Natural killer cell (primary cell): ENCODE measurements at places on chromosomes 11 and 22.

GRCh38 chr11:115303929-115304531 lies 200.2 kb downstream of the CADM1 start:
- no peak for DNase-seq

DNA sequence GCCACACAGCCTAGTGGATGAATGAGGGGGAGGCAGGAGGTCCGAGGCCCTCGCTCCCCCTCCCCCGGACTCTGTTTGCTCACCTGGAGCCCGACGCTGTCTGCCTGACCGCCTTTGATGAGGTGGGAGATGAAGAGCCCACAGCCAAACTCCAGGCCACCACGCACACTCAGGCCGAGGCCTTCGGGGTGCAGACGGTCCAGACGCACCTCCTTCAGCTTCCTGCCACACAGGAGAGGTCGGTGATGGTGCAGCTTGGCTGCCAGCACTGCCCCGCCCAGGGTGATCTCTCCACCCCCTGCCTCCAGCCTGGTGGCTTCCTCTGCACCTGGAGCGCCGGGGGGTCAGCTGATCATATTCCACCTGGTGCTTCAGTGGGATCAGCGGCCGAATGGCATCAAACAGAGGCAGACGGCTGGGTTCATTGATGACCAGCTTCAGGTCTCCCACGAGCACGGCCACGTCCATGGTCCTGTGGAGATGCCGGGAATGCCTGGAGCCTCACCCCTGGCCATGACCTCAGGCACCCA lies 13.1 kb downstream of the USH1C start:
- no peak for DNase-seq

- no peak for DNase-seq
Observed at GRCh38 chr11:105177658-105178057, 38.1 kb upstream of the CARD18 start.

- DNase-seq = peak; percentile 7
Observed at GRCh38 chr22:27992294-27993165, 73.5 kb upstream of the PITPNB start.

DNA sequence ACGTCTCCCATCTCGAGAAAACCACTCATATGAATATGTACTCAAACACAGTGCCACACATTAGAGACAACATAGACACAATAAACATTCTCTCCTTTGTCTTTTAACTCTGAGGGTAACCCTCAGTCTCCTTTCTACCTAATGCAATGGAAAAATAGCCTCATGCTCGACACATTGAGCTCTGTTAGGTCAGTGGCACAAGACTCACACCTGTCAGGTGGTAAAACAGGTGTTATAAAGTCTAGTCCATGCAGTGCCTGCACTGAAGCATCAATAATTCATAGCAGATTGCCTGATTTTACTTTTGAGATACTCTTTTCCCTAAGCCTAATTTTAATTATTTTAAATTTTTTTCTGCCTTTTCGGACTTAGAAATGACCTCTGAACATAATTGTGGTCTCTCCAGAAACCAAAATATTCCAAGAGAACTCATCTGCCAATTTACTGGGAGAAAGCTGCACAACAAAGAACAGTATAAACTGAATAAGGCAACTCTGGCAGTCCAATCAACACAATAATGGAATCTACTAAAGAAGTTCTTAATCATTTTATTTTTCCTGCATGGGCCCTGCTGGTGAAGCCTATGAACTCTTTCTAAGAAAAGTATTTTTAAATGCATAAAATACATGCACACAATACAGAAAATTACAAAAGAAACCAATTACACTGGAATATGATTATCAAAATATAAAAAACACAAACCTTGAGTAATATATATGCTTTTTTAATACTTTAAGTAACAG lies 9.9 kb downstream of the RDX start:
- DNase-seq = no peak

GRCh38 chr11:68673306-68673945 lies 10.9 kb upstream of the GAL start:
- DNase-seq = no peak

- no peak for DNase-seq
Observed at GRCh38 chr11:11871991-11872401, 30.2 kb downstream of the USP47 start.

- no peak for DNase-seq
Observed at GRCh38 chr11:66142370-66143263, 72.5 kb downstream of the PACS1 start.

- DNase-seq = no peak
Observed at GRCh38 chr22:44406341-44407170, 91.5 kb downstream of the RTL6 start.

DNA sequence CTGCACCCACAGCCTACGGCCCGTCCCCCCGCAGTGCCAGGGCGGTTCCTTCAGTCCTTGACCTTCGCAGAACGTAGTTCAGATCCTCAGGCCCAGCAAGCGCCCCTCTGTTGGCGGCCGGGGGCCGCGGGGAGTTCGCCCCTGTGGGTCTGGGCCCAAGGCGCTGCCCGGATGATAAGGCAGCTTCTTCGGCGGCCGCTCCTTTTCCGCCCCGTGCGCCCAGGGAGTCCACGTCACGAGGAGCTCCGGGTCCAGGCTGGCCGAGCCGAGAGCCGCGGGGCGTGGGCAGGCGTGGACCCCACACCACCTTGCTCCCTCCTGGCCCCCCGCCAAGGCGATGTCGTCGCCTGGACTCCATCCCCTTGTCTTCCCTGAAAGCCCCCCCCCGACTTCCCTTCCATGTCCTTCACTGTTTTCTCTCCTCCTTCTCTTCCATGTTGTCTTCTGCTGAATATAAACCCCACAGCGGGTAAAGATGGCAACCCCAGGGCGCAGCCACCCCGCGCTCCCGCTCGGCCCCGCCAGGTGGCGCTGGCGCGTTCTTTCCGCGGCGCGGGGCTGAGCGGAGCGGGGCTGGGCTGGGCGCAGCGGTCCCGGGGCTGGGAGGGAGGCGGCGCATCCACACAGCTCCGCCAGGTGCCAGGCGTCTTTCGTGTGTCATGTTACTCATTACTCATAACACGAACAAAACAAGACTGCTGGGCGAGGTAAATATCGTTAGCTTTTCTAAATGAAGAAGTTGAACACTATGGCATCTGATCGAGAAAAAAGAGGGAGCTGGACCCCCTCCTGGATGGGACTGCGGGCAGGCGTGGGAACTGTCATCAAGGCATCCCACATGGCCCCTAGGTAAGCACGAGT lies 321.0 kb downstream of the NTM start:
- peak; percentile 20 for DNase-seq

- DNase-seq = no peak
Observed at GRCh38 chr11:122732342-122733315, 77.1 kb downstream of the UBASH3B start.

DNA sequence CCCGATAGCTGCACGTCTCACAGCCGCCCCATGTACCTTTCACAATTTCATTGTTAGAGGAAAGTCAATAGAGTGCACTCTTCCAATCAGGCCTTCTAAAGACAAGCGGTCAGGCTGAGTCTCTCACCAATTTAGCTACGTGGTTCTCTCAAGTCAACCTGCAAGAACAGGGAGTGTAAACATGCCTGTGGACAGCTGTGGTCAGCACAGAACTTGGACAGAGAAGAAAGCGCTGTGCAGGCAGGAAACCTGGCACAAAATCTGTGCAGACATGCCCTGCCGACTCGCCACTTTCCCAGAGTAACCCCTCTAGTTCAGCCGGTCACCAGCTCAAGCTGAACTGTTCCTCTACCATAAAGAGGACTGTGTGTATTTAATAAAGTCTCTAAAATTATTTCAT lies 39.5 kb downstream of the CHKA start:
- DNase-seq = no peak

DNA sequence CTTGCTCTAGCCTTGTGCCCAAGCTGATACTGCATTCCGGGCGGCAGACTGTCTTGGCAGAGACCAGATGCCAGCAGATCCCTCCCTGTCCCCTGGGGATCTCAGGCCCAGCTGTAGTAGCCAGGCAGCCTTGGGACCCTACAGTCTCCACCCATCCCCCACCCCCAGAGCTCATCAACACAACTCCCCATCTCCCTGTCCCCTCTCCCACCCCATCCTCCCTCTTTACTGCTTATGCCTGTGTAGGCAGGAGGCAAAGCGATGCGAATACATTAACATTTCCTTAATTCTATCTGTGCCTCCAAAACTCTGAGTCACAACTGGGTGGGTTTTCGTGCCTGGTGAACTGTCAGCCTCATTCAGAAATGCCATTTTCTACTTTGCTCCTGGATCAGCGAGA lies 547.6 kb downstream of the BUD13 start:
- DNase-seq = no peak
